OCI-M1 (cell line): ENCODE measurements at places on chromosomes 2 and 18.

DNA sequence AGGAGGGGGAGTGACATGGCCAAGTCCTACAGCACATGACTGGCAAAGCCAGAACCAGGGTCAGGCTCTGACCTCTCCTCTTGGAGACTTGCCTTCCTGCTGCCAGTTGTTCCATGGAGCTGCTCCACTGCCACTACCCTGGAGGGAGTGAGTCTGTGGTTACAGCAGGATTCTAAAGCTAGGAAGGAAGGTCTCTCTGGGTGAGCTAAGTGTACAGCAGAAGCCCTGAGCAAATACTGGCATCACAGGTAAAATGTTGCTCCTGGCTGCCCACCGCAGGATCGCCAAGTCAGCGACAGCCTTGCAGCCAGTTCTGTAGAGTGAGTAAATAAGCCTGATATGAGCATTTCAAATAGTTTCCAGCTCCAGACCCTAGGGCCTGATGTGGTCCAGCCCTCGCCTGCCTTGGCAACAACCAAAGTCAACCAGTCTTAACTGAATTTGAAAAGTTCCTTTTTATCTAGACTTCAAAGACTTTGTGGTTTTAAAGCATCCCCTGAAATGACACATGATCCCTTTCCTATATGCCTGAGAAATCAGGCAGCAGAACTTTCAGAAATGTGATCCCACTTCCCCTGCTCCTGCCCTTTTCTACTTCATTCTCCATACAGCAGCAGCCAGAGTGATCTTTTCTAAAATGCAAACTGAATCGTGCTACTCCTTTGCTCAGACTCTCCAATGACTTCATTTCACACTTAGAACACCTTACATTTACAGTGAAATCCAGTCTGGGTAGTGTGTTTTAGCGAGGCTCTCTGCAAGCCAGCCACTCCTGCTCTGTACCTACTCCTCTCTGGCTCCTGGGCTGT, 114.3 kb downstream of the MGAT5 start:
- peak; percentile 30 for DNase-seq

- no peak for DNase-seq
These were observed 194.4 kb downstream of the RPIA start for GRCh38 chr2:88885679-88886416.

DNA sequence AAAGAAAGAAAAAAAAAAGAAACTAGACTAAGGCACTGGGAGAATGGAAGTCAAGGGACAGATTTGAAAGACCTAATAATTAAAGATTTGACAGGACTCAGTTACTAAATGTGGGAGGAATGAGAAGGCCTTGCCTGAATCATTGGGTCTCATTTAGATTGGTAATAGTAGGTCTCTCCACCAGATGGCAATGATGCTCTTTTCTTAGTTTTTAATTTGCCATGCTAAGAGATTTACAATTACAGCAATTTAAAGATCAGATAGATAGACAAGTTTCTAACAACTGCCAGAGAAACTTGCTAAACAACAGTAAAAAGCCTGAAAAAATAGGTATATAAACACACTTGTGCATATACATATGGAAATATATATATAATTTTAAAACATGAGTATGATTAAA, 153.0 kb downstream of the TMEM247 start:
- peak; percentile 60 for DNase-seq

DNA sequence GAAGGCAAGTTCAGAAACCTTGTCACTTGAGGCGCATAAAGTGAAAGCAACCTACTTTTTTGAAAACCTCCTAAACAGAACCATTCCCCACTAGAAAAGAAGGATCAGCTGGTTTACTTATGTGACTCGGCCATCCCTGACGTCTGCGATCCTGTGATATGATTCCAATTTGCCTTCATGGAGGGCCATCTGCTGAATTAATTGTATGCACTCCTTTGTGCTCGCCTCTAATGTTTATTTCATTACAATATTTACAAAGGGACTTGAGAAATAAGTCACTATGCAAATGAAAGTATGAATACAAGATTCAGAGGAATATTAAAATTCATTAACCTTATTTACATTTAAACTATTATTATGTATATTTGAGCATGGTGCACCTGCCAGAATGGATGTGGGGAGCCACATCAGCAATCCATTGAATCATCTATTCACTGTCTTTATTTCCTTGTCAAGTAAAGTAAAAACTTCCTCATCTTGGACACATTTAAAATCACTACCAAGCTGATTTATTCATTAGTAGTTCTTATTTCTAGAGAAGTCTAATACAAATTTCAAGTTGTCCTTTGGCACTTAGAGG, 96.5 kb downstream of the RBM43 start:
- DNase-seq = no peak

GRCh38 chr2:12005886-12006681, 259.7 kb downstream of the LPIN1 start:
- DNase-seq = peak; percentile 86
